Activated T-cell treated with anti-CD3 and anti-CD28 coated beads, Interleukin-2, amount 50 U/mL, for 24 hours (primary cell): ENCODE measurements at places on chromosomes 1 and 21.

GRCh38 chr1:29439615-29440014 is 203.3 kb downstream of the PTPRU start:
- DNase-seq: no peak

- no peak for DNase-seq
These were observed 21.8 kb upstream of the DYNLT5 start for GRCh38 chr1:66730462-66730861.

DNA sequence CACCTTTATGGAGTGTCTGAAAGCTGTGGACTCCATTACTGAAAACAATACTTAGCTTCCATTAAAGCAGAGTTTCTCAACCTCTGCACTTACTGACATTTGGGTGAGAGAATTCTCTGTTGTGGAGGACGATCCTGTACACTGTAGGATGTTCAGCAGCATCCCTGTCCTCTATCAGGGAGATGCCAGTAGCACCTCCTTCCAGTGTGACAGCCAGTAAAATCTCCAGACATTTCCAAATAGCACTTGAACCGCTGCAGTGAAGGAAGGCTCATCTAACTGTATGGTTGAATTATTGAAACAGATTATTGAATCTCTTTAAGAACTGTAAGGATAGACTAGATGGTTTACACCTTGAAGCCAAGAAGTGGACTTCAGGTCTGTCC is 3.1 kb downstream of the PRDM2 start:
- DNase-seq: no peak

DNA sequence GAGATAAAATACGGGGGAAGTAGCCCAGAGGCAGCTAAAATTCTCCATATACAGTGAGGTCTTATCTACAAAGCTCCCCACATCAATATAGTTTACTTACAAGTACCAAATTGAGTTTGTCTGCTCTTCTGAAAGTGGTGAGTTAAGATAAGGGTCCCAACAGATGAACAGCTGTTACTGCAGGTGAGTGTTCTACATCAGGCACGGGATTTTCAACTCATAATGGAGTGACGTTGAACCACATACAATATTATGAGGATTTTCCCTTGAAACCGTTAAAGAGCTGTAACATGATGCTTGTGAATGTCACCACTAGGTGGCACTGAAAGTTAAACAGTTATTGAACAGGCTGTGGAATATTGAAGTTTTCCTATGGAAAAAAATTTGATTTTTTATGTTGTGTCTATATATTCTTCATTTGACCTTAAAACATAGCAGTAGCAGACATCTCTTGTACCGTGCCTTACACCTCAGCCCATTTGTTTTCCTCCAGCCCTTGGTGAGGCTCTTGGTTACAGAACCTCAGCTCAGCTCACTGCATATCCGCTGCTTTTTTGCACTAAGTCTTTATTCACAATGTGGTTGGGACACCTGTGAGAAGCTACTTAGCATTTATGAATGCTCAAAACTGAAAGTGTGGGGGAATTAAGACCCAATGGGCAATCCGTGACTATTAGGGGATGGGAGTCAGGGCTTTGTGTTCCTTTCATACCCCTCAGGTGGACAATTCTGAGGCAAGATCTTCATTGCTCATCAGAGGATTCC is 23.2 kb downstream of the CD1D start:
- no peak for DNase-seq

GRCh38 chr1:180502361-180503279 is at the start of gene ACBD6:
TSS of gene ACBD6 (minus strand) at chr1:180502577. CDS start at chr1:180502266, 311 bp downstream.
- peak; percentile 93 for DNase-seq

GRCh38 chr1:193077991-193078390 is 18.6 kb downstream of the RO60 start:
- no peak for DNase-seq

DNA sequence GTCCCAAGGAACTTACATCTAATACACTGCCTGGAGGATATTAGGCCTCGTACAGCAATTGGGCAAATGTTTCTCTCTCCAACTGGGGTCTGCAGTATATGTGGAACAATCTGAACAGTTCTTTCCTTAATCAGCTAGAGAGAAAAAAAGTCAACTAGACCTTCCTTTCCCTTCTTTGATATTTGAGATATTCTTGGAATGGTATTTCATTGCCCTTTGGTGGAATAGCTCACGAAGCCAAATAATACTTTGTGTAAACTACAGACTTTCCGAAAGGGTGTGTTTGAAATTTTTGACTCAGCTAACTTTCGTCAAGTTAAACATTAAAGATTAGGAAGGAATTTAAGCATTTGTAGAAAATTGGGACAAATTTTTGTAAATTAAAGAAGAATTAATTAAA is 425.6 kb downstream of the RWDD3 start:
- no peak for DNase-seq

DNA sequence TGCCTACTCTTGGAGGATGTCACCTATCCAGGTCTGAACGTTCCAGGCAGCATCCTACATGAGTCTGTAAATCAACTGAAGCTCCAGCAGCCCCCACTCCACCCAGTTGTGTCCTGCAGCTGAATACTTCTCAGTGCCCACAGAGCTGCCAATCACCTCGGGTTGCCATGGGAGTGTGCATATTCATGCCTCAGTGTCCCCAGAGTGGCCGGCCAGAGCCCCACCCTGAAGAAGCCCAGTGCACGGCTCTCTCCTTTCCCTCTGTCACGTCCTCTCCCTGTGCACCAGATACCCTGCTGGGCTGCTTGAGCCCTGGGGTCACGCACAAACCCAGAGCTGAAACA is 16.1 kb upstream of the GSTM4 start:
- no peak for DNase-seq

- no peak for DNase-seq
These were observed 355.8 kb downstream of the AMY1C start for GRCh38 chr1:104105465-104105864.
